Uterine smooth muscle cell (primary cell): ENCODE measurements at places on chromosomes 1 and 21. TPM values are rescaled to one million over a fixed set of nuclear protein-coding genes. Genes with fewer than 3 reads are reported as not detected.

The SMIM1 gene
- 0.55 and 2.5 TPM in 2 replicates for total RNA-seq

The SPRR2E gene
- not detected in 2 replicates for total RNA-seq

The SLC2A5 gene
- 2.3 and 6.1 TPM in 2 replicates for total RNA-seq

The PLEKHN1 gene
- 0.75 and 0.77 TPM in 2 replicates for total RNA-seq

The EVA1B gene
- total RNA-seq, result 233 and 252 TPM in 2 replicates

The SPRTN gene
- total RNA-seq, result 12.2 and 17.4 TPM in 2 replicates

The MYOC gene
- 0.11 and 0.25 TPM in 2 replicates for total RNA-seq

The NGF gene
- 7.1 and 7.9 TPM in 2 replicates for total RNA-seq

The TATDN3 gene
- 15.9 and 16.3 TPM in 2 replicates for total RNA-seq
